ENCODE measurements at places on chromosomes 4 and X.

DNA sequence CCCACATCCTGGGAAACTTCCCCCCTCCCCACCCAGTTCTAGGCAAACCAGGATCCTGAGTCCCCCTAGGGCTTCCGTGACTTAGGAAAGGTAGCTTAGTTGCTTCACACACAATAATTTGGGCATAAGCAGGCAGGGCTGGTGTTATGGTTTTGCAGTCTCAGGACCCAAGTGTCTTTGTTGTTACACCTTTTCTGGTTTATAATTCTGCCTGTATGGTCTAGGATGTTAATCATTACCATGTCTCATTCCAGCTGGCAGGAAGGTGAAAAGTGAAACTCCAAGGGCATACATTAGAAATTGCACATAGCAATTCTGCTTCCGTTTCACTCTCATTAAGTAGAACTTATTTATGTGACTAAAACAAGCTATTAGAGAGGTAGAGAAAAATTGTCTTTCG is 16.8 kb downstream of the UGT8 start:
- DNase-seq = no peak

GRCh38 chr4:102525504-102525903 is 24.3 kb downstream of the NFKB1 start:
- no peak for DNase-seq

DNA sequence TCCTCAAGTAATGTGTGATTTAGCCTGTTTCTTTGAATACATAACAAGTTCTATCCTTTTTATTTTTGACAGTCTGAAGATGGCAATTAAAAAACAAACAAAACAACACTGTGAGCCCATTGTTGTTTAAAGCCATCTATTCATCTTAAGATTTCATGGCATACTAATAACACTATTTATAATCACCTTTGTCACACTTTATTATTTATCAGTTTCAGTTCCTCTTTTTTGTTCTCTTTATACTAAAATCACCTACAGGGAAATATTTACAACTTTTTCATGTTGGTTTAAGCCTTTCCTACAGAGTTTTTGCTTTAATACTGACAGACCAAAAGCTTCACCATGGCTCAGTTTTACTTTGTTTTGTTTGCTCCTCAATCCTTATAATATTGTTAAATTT is 247.4 kb upstream of the CTSO start:
- DNase-seq = no peak

- peak; percentile 61 for DNase-seq
Measured at GRCh38 chrX:10597871-10598270, 22.5 kb downstream of the MID1 start.

GRCh38 chr4:90842960-90843359 is 715.8 kb downstream of the CCSER1 start:
- no peak for DNase-seq

GRCh38 chrX:133254666-133255065 is 36.5 kb upstream of the TFDP3 start:
- no peak for DNase-seq

- peak; percentile 65 for DNase-seq
Measured at GRCh38 chrX:106898462-106898861, 4.7 kb downstream of the RIPPLY1 start.

GRCh38 chr4:99855678-99856077 is 38.5 kb downstream of the LAMTOR3 start:
- DNase-seq = peak; percentile 7

DNA sequence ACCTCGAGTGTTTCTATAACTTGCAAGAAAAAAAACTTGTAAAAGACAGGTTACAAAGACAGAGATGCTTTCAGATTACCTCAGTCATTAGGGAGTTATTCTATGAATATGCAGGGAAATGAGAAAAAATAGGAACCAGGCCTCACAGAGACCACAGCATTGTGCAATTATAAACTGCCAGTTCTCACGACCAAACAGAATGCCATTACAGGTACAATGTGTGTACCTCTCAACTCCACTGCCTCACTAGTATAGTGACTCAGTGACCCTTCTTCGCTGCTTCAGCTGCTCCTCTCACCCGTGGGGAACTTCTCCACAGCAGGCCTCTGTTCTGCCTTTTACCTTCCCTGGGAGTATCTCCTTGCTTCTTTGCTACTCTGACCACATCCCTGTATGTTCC is 2.3 kb upstream of the HTATSF1 start:
- DNase-seq = no peak

- no peak for DNase-seq
Measured at GRCh38 chr4:109657854-109658418, 45.3 kb downstream of the CASP6 start.

DNA sequence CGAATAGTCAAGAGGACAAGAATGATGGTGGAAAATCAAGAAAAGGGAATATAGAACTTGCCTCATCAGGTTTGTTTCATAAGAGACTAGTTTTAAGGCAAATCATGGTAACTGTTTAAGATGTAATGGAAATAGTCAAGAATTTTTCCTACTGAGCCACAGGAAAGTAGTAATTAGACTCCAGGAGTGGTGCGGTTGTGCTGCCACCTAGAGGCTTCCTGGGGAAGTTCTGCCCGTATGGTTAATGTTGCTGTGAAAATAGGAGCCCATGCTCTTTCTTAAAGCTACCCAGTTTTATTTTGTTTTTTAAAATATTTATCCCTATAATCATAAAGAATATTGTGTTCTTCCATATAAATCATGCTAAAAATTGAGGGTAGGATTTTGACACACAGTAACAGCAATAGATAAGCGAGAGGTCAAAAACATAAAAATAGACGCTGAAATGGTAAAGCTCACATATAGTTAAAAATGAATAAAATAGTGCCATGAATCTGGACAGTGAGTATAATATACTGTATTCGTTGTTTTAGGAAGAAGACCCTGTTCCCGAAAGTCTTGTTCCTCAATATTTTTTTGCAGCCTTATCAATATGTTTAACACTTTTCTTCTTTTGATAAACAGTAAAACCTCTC is 87.0 kb downstream of the PHOX2B start:
- DNase-seq = peak; percentile 52

GRCh38 chr4:120010646-120011045 is 56.0 kb downstream of the MAD2L1 start:
- DNase-seq = no peak

GRCh38 chrX:153564047-153564606 is 34.8 kb downstream of the CCNQ start:
- no peak for DNase-seq

- no peak for DNase-seq
Measured at GRCh38 chrX:3509934-3510333, 163.5 kb upstream of the MXRA5 start.

DNA sequence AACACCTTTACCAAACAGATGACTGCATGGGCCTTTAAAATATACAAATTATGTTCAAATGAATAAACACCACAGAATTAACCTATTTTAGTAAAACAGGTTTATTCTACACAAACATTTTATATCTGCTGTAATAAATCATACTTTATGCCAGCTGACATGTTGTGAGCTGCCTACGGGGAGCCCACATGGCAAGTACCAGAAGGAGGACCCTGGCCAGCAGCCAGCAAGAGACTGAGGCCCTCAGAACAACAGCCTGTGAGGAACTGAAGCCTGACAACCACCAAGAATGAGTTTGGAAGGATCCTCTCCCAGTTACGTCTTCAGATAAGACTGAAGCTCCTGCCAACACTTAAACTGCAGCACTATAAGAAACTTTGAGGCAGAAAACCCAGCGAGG is 377.0 kb downstream of the PDGFC start:
- DNase-seq = peak; percentile 6

DNA sequence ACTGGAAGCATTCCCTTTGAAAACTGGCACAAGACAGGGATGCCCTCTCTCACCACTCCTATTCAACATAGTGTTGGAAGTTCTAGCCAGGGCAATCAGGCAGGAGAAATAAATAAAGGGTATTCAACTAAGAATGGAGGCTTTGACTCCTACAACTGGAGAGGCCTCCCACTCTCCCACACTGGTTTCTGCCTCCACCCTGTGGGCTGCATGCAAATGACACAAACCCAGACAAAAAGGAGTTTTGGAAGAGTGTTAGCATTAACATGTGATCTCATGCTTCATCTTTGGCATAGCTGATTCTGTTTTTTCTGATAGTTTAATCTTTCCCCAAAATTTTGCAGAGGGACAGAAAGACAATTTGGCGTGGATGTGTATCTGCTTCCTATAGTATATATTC is 80.8 kb upstream of the IQCM start:
- no peak for DNase-seq

GRCh38 chr4:70945046-70945445 is 42.9 kb downstream of the MOB1B start:
- no peak for DNase-seq
